EH (cell line): ENCODE measurements at places on chromosomes 12 and 14.

DNA sequence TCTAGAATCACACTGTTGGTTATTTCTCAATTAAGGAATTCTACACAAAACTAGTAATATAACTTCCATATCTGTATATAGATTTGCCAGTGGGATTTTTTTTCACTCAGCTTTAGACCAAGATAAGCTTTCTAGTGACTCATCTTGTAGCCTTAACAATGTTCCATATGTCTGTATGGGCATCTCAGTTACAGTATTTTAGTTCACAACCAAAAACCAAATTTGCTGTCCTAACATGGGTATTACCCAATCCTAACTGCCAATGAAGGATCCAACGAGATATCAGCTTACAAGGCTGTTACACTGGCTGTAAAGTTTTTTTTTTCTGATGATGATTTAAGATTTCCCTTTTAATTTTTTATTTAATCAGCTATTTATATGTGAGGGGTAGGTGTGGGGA is 31.5 kb upstream of the KRR1 start:
- DNase-seq, result no peak

DNA sequence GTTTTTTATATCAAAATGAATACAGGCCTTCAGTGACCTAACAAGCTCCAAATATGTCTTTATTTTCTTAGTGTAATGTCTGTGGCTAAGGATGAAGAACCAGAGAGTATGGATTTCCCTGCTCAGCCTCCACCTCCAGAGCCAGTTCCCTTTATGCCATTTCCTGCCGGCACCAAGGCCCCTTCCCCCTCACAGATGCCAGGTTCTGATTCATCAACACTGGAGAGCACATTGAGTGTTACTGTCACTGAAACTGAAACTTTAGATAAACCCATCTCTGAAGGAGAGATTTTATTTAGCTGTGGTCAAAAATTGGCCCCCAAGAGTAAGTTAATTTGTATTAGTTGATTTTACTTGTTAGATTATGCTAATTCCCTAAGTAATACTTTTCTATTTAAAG is 61.0 kb downstream of the KIAA0586 start:
- peak; percentile 61 for DNase-seq

DNA sequence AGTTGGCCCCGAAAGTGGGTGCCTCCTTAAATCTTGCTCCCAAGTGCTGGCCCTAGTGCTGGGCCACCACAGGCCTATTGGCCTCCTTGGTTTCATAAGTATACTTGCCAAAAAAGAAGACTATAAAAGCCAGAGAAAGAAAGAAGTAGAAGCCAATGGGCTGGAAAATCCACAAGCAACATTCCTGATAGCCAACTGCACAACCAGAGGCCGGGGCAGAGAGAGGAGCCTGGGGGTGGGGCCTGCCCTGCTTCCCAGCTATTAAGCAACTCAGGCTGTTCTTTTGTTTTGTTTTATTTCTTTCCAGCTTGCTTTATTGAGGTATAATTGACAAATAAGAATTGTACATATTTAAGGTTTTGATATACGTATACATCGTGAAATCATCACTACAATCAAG is 177.2 kb upstream of the NTF3 start:
- peak; percentile 40 for DNase-seq

- DNase-seq, result no peak
These were observed 423.6 kb downstream of the BTG1 start for GRCh38 chr12:91722072-91722471.

- no peak for DNase-seq
These were observed 56.2 kb upstream of the PTGR2 start for GRCh38 chr14:73795466-73795865.

DNA sequence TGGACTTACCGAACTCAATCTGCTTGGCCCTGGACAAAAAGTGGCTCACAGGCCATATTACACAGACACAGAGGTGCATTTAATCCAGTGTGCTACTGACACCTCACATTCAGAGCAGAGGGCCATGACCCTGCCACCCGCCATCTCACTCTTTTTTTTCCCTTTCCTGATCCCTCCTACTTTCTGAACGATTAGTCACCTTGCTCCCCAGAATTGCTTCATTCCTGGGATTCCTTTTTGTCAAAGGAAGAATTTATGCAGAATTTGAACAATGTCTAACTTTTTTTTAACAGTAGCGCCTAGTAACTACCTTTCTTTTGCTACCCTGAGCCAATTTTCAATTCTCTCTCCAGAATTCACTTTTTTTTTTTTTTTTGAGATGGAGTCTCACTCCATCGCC is 4.6 kb downstream of the PKP2 start:
- DNase-seq, result peak; percentile 8

- DNase-seq, result no peak
These were observed 15.7 kb upstream of the MAX start for GRCh38 chr14:65117769-65118745.

GRCh38 chr14:24630087-24630871 is 3.7 kb downstream of the GZMB start:
- DNase-seq, result no peak

DNA sequence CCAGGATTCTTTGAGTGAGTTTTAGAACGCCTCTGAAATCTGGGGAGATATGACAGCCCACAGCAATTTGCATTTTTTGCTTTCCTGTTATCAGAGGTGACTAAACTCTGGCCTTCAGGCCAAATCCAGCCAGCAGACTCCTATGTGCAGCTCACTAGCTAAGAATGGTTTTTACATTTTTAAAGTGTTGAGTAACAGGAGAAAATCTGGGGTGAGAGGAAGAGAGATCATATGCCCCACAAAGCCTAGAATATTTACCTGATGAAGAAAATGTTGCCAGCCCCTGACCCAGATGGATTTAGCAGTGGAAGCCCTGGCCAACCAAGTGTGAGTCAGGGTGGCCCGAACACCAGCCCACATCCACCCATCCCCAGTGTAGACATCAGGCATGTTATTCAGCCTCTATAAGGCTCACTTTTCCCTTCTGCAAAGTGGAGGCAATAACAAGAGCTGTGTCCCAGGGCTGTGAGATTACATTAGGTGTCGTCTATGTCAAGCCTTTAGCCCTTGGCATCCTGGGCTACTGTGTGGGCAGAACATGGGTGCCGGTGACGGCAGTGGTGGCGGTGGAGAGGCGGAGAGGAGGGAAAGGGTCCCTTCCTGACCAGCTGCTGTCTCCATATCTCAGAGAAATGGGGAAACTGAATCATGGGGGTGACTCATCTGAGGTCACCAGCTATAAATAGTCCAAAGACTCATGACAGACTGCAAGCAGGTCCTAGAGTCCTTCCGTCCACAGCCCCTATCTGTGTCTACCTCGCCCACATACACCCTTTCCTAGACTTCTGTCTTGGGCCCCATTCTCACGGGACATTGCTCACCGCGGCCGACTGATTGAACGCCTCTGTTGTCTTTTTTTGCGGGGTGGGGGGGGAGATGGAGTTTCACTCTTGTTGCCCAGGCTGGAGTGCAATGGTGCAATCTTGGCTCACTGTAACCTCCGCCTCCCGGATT is 32.6 kb upstream of the CD9 start:
- DNase-seq, result peak; percentile 96

- peak; percentile 67 for DNase-seq
These were observed 285.9 kb downstream of the BMP4 start for GRCh38 chr14:53670701-53671100.

DNA sequence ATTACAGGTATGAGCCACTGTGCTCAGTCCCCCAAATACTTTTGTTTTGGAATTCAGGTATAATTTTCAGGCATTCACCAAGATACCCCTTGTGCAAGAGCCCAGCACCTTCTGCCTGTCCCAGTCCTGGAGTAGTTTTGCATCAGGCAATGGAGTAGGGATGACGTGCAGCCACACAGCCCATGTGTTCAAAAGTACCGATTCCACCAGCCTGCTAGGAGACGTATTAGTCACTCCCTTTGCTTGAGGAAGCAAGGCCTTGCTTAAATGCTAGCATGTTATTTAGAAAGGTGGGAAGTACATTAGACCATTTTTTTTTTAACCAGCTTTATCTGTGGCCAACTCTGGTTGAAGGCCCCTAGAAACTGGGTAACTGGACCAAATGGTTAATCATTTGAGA is 15.0 kb upstream of the GALNT16 start:
- DNase-seq, result no peak

GRCh38 chr14:106586098-106586704 is 1059.8 kb downstream of the TMEM121 start:
- no peak for DNase-seq

DNA sequence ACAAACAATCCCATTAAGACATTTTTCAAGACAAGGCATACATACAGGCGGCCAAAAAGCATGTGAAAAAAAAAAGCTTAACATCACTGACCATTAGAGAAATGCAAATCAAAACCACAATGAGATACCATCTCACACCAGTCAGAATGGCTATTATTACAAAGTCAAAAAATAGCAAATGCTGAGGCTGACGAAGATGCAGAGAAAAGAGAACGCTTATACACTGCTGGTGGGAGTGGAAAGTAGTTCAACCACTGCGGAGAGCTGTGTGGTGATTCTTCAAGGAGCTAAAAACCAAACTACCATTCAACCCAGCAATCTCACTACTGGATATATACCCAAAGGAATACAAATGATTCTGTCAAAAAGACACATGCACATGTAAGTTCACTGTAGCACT is 216.7 kb downstream of the FOXG1 start:
- DNase-seq, result no peak

DNA sequence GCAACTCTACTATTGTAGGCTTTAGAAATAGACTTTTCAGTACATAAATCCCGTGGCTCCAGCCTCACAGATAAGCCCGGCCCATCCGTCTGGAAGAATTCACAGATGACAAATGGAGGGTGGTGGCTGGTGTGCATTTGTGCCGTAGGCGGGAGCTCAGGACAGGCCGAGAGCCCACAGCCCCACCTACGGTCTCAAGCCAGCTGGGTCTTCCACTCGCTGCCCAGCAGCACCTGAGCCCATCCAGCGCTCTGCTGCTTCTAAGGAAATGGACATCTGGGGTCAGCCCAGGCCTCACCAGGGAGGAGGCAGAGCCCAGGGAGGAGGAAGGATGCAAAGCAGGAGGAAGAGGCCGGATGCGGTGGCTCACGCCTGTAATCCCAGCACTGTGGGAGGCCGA is 72.8 kb downstream of the KIF26A start:
- DNase-seq, result no peak

DNA sequence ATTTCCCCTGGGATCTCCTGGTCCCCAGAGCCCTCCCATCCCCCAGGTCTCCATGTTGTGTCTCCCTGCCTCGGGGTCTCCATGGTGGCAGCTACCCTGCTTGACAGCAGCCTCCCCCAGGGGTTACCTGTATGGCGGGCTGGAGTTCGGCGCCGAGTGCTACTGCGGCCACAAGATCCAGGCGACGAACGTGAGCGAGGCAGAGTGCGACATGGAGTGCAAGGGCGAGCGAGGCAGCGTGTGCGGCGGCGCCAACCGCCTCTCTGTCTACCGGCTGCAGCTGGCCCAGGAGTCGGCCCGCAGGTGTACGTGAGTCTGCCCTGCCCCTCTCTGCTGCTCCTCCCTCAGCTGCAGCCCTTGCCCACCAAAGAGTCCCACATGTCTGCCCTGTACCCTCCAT is 80.9 kb downstream of the WSCD2 start:
- no peak for DNase-seq

- no peak for DNase-seq
These were observed 9.6 kb downstream of the MMP14 start for GRCh38 chr14:22845821-22846625.

DNA sequence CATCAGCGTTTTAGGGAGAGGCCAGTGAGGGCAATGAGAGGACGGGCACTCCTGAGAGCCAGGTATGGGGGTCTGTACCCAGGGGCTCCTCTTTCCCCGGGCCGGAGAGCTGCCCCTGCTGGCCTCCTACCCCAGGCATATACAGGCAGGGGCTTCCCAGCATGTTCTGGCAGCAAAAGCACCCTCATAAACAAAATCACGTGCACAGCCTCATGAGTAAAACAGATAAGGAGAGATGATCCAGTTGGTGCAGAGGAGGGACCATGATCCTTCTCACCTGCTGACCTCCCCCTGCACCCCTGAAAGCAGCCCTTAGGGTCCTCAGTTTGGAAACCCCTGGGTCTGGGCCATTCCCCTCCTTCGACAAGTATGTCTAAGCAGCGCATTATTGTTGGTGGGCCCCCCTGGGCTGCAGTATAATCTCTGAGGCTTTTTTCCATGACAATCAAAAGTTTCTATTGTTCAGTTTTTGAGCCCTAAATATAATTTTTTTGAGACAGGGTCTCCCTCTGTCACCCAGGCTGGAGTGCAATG is 5.0 kb upstream of the KRT4 start:
- DNase-seq, result no peak

- no peak for DNase-seq
These were observed 1.2 kb upstream of the DCAF11 start for GRCh38 chr14:24113379-24113800.

DNA sequence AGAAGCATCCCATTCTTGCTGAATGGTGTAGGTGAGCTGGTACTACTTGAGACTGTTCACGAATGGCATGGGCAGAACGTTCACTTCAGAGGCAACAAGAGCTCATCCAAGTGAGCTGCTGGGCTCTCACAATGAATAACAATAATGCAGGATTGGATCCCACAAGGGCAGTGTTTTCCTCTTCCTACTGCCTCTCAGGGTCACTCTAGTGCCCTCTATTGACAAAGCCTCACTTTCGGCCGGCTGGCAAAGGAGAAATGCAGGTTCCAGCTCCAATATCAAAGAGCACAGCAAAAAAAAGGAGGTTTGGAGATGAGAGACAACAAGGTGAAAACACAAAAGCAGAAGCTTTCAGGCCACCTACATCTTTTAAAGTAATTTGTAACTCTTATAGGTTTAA is 74.6 kb upstream of the MYF6 start:
- DNase-seq, result peak; percentile 29

DNA sequence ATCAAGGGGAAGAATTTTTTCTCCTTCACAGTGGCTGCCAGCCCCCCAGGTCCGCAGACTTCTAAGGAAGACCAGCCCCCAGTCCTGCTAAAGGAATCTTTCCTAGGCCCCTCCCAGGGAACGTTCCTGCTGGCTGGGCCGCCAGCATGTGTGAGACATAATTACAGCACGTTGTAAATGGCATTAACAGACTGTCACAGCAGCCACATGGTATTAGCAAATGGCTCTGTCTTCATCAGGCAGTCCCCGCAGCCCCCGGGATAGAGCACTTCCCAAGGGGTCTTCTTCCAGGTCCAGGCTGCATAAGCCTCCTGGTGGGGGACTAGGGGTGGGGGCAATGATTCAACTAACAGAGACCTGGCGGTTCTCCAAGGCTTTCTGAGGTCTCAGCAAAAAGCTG is 34.9 kb upstream of the FAM222A start:
- DNase-seq, result no peak

DNA sequence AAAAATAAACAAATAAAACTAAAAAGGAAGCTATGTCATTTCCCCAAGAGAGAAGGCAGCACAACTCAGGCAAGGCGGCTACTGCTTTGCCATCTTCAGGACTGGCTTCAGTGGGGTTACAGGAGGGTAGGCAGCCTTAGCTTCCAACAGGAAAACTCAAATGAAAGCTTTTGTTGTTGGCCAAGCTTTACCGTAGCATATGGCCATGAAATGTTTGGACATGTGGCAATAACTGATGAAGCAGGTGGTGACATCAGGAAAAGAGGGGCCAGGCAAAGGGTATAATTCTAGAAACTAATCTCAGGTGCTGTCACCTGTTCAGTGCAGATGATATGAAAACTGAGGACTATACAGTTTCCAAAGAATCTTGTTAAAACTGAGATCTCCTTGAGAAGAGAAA is 22.8 kb upstream of the NPFF start:
- DNase-seq, result no peak

GRCh38 chr14:95049952-95050351 is 107.4 kb downstream of the DICER1 start:
- no peak for DNase-seq

GRCh38 chr12:70196811-70197281 is 46.4 kb upstream of the CNOT2 start:
- peak; percentile 12 for DNase-seq
